ENCODE measurements at places on chromosomes 2 and 18.

DNA sequence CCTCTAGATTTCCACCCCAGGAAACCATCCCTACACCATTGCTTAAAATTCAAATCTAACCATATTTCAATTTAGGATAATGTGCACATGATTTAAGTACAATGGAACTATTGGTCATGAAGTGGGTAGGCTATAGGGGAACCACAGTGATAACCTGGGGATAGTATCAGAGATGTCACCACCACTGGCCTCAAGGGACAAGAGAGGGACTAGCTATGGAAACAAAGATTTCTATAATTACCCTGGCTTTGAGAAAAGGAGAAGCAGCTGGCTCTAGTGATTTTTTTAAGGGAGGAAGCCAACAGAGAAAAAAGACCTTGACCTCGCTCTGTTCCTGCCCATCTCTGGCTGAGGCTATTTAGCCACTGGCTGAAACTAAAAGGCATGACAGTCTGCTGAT lies 132.0 kb downstream of the MEP1B start:
- DNase-seq: no peak

- DNase-seq: peak; percentile 64
Measured at GRCh38 chr18:55875371-55875901, 287.4 kb upstream of the TCF4 start.

- no peak for DNase-seq
Measured at GRCh38 chr18:48829443-48830149, 121.2 kb downstream of the SMAD7 start.

DNA sequence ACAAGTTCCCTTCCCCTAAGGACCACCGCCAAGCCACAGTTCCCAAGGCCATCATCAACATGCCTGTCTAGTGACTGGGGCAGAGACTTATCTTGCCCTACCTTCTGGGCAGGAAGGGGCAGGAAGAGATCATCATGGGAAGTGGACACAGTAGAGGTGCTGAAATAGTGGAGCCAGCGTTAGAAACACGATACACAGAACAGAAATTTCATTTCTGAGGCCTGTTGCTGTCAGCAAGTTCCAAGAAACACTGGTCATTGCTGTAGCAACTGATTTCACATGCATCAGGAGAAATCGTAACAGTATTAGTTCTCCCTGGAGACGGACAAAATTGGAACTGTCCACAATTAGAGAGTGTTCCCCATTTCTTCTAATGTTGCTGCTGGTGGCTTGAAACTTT lies 83.0 kb downstream of the COLEC12 start:
- no peak for DNase-seq

- DNase-seq: no peak
Measured at GRCh38 chr2:84971510-84972206, 697 bp downstream of the KCMF1 start.

GRCh38 chr2:99974275-99974674 lies 168.1 kb downstream of the AFF3 start:
- DNase-seq: peak; percentile 57

DNA sequence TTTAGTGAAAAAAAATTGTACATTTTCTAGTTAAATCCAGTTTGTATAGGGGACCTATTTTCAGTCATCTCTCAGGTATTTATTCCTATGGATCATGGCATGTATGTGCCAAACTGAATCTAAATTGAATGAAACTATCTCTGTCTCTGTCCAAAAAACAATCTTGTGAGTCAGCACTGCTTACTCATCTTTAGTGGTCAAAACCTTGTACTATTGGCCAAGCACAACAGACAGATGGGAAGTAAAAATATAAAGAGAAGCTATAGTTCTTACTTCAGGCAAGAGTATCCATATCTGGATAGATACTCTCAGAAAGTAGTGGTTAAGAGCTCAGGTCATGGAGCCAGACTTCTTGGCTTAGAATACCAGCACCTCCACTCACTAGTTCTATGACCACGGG lies 76.0 kb upstream of the KLHL14 start:
- DNase-seq: no peak

DNA sequence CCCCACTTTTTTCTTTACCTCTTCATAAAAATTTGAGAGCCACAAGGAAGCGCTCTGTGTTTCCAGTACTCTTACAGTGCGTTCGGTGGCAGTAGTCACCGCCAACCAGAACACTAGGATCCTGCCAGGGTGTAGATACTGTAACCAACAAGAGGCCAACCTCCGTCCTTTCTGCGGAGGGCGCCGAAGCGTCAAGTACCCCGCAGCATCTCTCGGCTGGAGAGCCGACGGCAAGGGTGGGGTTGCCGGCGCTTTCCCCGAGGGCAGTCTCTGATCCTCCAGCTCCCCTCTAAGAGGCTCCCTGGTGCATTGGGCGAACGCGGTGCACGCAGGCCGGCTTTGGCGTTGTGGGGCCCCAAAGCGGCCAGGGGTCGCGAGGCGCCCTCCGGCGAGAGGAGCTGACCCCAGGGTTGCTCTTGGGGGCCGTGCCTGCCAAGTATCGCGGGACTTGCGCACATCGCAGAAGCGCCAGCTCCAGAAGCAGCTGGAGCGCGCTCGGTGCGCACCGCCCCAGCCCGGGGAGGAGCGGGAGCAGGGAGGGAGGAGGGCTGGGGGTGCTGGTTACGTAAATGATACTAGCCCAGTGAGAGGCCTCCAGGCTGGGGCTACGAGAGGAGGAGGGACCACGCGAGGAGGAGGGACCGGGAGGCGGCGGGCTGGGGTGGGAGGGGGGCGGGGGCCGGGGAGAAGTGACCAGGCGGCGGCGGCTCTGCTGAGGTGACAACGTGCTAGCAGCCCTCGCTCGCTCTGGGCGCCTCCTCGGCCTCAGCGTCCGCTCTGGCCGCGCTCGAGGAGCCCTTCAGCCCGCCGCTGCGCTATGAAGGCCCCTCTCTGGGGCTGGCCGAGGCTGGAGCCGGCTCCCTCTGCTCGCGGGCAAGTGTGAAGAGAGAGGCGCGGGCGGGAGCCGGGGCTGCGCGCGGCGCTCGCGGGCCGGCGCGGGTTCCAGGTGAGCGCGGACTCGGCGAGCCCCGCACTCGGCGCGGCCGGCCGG lies at the start of gene GALNT13:
GALNT13 (plus strand) TSS at position 692 of the 991 bp plus-strand sequence.
- DNase-seq: peak; percentile 84

DNA sequence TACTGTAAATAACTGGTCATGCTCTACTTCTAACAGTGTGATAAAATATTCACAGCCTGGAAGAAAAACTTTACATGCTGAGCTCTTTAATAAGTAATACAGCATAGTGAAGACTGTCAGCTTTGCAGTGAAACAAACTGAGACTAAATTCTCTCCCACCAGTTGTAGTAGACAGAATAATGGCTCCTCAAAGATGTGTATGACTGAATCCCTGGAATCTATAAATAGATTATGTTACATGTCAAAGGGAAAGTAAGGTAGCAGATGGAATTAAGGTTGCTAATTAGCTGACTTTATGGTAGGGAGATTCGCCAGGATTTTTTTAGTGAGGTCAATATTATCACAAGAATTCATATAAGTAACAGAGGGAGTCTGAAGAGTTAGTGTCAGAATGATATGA lies 609.5 kb upstream of the VRK2 start:
- no peak for DNase-seq

- DNase-seq: no peak
Measured at GRCh38 chr2:215530191-215530968, 94.5 kb upstream of the FN1 start.

GRCh38 chr2:5986801-5987787 lies 294.9 kb downstream of the SOX11 start:
- no peak for DNase-seq

DNA sequence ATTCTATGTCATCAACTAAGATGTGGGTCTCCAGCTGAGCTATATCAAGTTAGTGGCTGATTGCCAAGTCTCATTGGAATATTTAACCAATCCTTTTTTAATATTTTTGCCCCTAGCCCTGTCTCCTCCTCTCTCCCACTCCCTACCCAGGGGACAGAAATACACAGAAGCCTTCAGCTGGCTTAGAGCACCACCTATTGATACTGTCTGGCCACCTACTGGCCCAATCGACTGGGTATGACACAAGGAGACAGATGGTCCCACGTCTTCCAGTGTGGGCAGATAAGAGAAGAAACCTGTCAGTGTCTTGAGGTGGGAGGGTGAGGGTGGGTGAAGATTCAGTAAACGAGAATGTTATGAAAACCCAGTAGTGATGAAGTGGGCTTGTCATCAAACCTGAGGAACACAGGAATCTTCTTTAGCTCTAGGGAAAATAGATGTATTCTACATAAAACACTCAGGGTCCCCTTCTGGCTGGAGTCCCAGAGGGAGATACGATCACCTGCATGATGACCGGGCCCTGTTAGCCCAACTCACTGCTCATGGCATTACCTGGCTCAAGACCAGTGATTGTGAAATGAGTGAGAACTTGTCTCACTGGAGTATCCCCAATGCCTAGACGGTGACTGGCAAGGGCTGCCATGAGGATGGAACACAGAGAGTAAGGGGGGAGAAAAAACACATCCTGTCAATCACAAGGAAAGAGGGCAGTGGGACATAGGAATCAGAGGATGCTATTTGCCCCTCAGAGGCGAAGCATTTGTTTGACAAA lies 26.7 kb downstream of the POLR1A start:
- no peak for DNase-seq

DNA sequence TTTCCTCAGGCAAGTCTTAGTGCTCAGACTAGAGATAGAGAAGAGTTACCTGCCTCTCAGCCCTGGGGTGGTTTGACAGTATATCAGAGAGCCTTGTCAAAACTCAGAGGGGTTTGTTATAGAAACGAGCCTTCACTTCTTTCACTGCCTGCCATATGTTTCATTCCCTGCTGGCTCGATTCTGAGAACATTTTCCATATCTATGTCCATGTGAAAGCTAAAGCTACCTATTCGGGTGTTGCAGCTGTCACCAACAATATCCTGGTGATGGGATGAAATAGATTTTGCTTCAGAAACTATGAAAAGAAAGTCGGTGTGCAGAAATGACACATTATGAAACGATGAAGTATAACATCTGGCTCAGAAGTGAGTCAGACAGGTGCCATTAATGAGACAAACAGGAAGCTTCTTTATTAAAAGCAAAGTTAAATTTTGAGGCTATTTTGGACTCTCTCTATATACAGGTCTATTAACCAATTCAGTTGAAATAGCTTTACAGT lies 56.1 kb upstream of the TANK start:
- DNase-seq: no peak

DNA sequence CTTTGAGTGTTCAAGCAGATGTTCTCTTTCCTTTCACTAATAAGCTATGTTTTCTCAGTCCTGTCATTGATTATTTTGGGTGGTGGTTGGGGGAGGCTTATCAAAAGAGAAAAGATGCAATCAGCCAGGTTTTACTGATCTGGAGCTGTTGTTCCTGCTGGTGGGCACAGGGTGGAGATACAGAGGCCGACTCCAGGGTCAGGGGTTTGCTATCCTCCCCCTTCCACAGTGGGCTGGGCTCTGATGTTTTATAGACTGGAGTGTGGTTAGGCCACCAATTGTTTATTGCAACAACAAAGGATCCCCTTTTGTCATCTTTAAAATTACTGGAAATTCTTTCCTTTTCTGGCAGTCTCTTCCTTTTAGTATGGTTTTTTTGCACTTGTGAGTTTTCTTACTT lies 120.5 kb downstream of the TANC1 start:
- DNase-seq: no peak

GRCh38 chr18:5052491-5052890 lies 144.6 kb downstream of the AKAIN1 start:
- no peak for DNase-seq

GRCh38 chr18:63063171-63063570 lies 256.4 kb downstream of the BCL2 start:
- DNase-seq: no peak

DNA sequence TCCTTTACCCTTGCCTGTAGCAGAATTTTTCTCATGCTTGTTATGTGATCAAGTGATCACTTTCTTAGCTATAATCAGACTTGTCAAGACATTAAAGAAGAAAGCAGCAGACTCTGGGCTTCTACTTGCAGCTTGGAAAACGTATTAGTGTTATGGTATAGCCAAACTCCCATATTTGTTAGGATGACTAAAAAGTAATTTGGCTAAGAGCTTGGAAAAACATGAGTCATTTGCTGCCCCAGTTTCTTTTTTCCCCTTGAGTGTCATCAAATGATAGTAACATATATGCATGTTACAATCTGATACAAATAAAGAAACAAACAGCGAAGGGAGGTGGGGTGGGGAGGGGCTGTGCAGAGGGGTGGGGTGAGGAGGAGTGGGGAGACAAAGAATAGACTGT lies 155.5 kb downstream of the IKZF2 start:
- DNase-seq: no peak

- no peak for DNase-seq
Measured at GRCh38 chr2:176682278-176682677, 413.0 kb downstream of the MTX2 start.

DNA sequence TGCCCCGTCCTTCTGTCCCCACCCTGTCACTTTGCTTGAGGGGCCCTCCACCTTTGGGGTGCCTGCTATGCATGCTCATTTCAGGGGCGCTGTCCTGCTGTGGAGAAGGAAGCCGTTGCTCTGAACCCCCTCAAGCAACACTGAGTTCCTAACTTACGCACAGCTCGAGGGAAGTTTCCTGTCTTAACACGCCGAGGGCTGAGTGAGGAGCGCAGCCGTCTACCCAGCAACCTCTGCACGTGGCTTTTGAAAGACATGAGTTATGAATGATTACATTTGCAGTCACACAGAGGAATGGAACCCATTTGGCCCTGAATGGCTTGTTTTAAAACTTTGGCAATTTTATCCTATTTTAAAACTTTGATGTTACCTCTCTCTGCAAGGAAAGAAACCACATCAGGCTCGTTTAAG lies 14.0 kb downstream of the RAMP1 start:
- no peak for DNase-seq

- peak; percentile 76 for DNase-seq
Measured at GRCh38 chr2:88190808-88191721, 20.9 kb downstream of the THNSL2 start.

GRCh38 chr2:184413671-184414229 lies 184.6 kb upstream of the ZNF804A start:
- no peak for DNase-seq

DNA sequence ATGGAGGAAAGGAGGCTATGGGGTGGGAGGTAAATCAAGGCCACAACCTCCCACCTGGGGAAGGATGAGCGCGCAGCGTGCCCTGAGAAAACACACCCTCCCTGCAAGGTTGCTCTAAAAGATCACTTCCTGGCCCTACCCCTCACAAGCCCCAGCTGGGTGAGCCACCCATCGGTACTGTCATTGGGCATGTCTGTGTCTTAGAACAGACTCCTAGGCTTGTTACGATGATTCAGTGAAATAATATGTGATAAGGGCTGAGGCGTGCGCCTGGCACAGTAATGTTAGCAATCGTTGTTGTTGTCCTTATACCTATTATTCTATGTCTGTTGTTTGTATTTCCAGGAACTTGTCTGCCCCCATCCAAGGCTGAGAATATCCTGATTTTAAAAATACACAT lies 175.1 kb downstream of the ZFP36L2 start:
- no peak for DNase-seq

GRCh38 chr18:43420091-43420490 lies 142.8 kb upstream of the SYT4 start:
- DNase-seq: no peak

Measured in neuronal stem cell (in vitro differentiated cells).